ENCODE measurements at places on chromosomes 11 and 22.

DNA sequence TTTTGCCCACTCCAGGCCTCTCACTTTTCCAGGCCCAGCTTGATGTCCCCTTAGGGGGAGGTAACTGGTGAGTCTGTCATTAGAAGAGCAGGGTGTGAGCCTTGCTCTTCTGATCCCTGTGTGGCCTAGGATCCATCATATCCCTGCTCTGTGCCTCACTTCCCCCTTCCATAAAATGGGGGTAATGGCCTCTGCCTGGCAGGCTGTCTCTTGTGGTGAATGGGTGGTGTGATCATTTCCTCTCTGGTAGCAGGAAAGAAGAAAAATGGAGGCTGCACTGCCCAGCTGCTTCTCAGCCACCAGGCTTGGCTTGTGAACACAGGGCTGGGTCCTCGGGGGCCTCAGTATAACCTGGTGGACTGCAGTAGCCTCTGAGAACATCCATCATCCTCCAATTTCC, 5.6 kb downstream of the ARHGEF17 start:
- no peak for DNase-seq

GRCh38 chr22:32836280-32837123, 35.0 kb downstream of the TIMP3 start:
- DNase-seq: no peak

GRCh38 chr11:19506816-19507486, 205.7 kb upstream of the NAV2 start:
- DNase-seq: no peak

DNA sequence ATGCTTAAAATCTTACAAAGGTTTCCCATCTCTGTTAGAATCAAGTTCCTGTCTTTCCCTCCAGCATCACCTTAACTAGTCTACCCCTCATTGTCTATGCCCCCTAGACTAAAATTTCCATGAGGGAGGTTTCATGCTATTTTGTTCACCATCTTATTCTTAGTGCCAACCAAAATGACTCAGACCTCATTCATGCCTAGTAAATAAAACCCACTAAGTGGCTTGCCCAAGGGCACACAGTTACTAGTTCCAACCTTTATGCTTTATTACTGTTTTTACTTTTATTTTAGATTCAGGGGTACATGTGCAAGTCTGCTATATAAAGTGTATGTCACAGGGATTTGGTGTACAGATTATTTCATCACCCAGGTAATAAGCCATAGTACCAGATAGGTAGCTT, 469.1 kb upstream of the FAT3 start:
- no peak for DNase-seq
